ENCODE measurements at places on chromosomes 2 and 18.

DNA sequence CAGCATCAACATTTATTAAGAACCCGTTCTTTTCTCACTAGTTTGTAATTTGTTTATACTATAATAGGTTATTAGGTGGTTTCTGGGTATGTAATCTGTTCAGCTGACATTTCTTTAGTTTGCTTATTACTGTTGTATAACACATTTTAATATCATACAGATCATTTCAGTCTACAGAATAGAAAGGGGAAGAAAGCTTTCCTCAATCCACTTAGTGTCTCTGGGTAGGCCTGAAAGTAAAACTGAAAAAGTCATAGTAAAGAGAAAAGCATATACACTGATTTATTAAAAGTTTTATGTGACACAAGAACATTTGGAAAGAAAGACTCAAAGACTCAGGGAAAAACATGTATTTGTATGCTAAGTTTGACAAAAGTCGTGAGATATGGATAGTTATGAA is 16.8 kb upstream of the KCNJ3 start:
- no peak for DNase-seq

- no peak for DNase-seq
Measured at GRCh38 chr18:78701771-78702396, 277.7 kb upstream of the SALL3 start.

GRCh38 chr2:18304849-18305248 is 255.6 kb downstream of the RDH14 start:
- DNase-seq, result no peak

- no peak for DNase-seq
Measured at GRCh38 chr2:207720517-207721187, 9.2 kb downstream of the CCNYL1 start.

DNA sequence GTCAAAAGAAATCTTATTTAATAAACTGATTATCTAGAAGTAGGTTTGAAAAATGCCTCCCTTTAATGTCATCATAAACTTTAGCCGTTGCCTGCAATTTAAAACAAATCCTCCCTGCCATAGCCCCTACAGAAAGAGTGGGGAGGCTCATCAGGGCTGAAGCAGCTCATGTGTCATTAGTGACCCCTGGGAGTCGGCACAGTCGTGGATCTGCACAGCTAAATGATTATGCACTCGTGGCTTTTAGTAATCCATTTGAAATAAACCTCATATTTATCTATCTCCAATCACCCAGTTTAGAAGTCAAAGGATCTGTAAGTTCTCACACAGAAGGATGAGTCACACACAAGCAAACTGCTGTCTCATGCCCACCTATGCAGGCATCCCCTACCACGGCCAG is 277.3 kb downstream of the SS18 start:
- DNase-seq, result no peak

DNA sequence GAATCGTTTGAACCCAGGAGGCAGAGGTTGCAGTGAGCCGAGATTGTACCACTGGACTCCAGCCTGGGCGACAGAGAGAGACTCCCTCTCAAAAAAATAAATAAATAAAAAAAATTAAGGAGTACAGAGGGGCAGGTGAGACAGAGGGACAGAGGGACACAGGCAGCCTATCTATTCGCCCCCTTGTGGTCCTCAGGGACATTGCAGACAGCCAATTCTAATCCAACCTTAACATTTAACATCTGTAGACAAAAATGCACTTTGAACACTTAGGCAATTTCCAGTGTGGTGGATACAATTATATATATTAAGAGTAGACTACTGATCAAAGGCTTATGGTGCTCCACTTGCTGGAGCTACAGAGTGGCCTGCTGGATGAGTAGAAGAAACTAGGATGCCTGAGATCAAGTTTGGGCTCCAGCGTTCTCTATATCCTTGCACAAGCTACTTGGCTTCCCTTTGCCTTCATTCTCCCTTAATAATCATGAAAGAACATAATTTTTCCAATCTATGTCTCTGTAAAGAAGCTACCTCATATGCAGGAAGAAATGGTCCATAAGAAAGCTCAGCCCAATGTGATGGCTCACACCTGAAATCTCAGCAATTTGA is 8.2 kb upstream of the SMARCAL1 start:
- DNase-seq, result peak; percentile 4

DNA sequence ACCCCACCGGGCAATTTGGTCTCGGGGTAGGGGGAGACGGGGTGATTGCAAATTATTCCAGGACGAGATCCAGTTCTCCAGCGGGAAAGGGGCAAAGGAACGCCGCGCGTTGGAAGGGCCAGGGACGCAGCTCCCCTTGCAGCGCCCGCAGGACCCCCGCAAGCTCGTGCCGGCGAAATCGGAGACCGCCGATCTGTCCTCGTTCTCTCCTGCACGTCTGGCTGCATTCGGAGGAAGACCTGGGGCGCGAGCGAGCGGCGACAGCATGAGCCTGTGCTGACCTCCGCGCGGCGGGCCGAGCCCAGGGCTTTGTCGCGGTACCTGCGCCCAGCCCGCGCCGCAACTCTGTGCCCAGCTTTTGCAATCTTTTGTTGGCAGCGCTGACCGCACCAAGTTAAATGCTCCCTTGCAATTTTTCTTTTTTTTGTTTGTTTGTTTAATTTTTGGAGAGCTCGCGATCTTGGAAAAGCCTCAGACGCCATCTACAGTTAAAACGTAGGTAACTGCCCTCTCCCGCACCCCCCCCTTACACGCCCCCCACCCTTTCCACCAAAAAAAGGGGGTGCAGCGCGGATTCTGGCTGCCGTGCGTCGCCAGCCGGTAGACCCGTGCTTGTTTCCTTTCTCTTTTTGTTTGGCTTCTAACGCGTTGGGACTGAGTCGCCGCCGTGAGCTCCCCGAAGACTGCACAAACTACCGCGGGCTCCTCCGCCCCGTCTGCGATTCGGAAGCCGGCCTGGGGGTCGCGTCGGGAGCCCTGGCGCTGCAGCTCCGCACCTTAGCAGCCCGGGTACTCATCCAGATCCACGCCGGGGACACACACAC is 667 bp downstream of the TRIB2 start:
- DNase-seq, result peak; percentile 59

DNA sequence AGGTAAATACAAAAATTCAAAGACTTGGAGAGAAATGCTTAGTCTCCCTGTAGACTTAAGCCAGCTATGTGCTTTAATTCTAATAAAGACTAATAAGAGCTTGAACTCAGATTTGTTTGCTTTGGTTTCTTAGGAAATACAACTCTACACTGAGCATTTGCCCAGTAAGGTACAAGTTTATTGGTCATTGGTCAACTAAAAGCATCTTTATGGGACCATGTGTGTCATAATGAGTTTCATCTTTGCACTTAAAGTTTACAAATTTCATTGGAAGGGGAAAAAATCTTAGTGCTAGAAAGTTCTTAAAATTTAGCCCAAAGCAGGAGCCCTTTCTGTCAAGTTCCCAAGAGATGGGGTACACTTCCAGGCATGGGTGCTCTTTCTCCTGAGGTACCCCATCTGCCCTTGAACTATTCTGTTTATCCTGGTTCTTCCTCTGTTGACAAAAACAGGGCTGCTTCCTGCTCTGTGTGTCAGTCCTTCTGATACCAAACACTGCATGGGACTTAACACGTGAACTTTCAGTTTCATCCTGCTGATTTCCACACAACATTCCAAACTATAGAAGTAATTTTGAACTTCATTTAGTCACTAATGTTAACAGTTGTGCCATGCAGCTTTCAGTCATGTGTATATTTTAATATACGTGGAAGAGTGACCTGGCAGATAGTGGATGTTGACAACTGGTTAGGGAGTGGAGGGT is 200.2 kb downstream of the TPGS2 start:
- DNase-seq, result no peak

GRCh38 chr2:43161650-43162510 is 64.5 kb downstream of the ZFP36L2 start:
- no peak for DNase-seq

DNA sequence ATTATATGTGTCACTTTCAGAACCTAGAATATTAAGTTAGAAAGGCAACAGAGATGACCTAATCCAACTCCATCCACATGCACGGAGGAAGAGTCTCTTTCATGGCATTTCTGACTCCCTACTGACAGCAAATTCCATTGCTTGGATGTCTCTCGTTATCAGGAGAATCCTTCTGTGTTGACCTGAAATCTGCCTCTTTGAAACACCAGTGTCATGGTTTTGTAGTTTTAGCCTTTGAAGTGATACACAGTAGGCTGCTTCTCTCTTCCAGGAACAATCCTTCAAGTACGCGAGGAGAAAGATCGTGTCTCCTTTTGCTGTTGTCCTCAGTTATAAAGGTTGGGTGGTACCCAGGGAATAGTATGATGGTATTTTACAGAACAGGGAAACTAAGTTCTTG is 201.9 kb upstream of the RASGRP3 start:
- DNase-seq, result no peak

- DNase-seq, result no peak
Measured at GRCh38 chr2:101704046-101704466, 6.5 kb downstream of the MAP4K4 start.

DNA sequence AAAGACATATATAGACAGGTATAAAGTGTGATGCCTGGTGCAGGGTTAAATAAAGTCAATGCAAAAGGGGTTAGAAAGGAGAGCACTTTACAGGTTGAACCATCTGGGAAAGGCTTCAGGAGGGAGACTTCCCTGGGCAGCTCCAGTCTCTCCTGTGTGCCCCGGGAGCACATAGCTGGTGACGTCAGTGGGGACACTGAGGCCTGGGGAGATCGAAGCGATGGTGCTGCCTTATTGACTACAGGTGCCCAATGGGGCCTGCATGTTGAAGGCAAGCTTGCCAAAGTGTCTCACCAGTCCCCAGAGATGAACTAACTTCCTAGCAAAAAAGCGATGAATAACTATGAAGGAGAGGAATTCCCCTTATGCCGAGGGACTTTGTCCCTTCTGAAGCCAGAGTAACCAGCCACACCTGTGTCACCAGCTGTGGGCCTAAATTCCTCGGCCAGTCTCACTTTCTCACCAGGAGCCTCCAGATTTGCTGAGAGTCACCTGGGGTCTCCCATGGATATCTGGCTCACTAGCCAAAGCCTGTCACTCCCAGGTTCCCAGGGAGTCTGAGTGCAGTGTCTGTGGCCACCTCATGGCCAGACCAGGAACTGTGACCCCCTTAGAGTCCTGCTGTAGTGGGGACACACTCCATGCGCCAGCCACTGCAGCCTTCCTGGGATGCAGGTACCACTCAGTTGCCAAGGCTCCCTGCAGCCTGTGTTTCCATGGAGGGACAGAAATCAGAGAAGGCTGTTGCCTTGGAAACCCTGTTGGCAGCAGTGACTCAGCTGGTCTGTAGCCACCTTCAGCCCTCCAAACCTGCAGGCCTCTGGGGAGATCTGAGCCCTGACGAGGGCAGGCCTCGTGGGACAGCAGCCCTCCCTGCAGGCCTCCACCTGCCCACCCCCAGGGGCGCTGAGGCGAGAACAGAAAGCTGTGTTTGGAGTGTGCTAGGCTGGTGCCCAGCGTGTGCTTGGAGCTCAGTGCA is 128.7 kb downstream of the CTIF start:
- no peak for DNase-seq

DNA sequence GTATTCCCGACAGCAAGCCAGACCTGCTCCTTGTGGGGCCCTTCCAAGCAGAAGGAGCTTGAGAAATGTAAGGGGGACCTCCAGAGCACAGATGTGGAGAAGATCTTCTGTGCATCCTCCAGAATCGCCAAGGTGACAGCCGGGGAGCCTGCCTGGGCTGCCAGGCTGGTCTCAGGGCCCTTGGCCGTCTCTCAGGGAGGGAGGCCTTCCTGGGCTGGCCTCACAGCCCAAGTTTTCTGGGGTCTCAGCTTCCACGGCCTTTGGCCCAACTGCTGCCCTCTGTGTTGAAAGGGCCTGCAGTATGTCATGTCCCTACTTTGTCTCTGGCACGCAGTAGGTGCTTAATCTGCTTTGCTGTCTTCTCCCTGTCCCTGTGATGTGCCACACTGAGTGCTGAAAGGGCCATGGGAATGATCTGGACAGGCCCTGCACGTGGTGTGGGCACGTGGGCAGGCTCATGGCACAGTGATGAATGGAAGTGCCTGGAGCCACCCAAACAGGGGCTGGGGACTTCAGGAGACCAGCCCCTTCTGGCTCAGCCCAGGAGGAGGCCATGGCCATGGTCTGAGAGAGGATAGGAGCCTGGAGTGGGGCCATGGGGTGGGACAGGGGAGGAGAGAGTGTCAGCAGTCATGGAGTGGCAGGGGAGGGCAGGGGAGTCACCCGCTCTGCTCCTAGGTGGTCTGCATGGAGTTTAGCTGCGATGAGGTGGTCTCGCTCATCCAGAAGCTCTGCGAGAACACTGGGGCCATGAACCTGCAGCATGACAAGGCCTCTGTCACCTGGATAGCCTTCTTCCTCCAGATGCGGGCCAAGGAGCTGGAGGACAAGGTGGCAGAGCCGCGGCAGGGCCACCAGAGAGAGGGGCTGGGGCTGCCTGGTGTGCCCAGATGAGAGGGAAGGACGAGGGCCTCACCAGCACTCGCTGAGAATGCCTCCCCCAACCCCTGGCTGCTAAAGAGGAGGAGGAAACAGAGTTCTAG is 35.4 kb downstream of the HJURP start:
- DNase-seq, result no peak

- DNase-seq, result no peak
Measured at GRCh38 chr18:59200787-59201186, 19.2 kb upstream of the GRP start.

DNA sequence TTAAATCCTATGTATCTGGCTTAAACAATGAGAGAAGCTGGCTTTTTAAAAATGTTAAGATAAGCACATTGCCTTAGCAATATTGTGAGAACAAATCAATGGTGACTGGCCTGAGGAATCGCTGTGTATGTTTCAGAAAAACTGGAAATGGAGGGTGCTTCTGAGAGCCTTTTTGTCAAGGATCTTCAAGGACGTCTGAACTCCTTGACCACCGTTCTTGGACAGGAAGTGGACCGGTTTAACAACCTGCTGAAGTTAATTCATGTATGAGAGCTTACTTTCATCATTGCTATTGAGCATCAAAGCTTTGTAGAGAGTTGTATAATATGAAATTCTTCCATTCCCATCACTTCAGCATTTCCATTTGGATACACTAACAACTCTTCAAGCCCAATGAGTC is 72.6 kb downstream of the TRABD2A start:
- DNase-seq, result no peak

DNA sequence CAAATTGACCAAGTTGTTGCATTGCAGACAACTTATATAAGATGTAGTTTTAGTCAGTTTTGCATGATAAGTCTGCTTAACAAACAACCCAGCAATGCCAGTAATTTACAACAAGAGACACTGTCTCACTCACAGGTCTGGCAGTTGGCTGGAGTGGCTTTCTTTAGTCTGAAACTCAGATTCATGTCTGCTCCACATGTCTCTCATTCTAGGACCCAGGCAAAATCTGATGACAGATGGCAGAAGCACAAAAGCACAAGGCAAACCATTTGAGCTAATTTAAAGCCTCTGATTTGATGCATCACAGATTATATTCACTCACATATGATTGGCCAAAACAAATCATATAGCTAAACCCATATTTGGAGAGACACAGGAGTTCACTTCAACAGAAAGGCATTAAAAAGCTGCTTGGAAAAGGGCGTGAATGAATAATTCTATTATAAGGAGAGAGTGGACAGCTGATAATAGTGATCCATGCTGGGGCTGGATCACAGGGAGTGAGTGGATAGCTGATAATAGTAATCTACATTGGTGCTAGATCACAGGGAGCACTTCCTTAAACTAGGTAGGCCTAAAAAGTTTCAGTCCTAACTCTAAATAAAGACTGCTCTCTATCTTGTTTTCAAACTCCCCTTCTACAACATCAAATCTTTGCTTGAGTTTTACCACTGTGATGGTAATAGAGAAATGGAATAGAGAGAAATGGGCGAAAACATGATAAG is 593.2 kb upstream of the ZNF804A start:
- DNase-seq, result no peak

All from T-helper 22 cell (primary cell).